ENCODE measurements at places on chromosomes 1 and 21. TPM values are rescaled to one million over a fixed set of nuclear protein-coding genes. Genes with fewer than 3 reads are reported as not detected.

GRCh38 chr1:64624218-64624713, 120.6 kb upstream of the RAVER2 start:
- H3K4me1 ChIP-seq: no peaks in the 10 kb centered on the region
- H3K27me3 ChIP-seq: no peaks in the 10 kb centered on the region
- H3K27ac ChIP-seq: no peak overlapping the region
- no peak overlapping the region for H3K4me3 ChIP-seq
- no peaks in the 10 kb centered on the region for H3K36me3 ChIP-seq

GRCh38 chr1:89667691-89668090, 34.8 kb downstream of the LRRC8C start:
- no peak overlapping the region for H3K4me3 ChIP-seq
- no peaks in the 10 kb centered on the region for H3K36me3 ChIP-seq
- no peaks in the 10 kb centered on the region for H3K27me3 ChIP-seq
- H3K27ac ChIP-seq: no peak overlapping the region
- H3K4me1 ChIP-seq: no peaks in the 10 kb centered on the region
- no peak for DNase-seq

DNA sequence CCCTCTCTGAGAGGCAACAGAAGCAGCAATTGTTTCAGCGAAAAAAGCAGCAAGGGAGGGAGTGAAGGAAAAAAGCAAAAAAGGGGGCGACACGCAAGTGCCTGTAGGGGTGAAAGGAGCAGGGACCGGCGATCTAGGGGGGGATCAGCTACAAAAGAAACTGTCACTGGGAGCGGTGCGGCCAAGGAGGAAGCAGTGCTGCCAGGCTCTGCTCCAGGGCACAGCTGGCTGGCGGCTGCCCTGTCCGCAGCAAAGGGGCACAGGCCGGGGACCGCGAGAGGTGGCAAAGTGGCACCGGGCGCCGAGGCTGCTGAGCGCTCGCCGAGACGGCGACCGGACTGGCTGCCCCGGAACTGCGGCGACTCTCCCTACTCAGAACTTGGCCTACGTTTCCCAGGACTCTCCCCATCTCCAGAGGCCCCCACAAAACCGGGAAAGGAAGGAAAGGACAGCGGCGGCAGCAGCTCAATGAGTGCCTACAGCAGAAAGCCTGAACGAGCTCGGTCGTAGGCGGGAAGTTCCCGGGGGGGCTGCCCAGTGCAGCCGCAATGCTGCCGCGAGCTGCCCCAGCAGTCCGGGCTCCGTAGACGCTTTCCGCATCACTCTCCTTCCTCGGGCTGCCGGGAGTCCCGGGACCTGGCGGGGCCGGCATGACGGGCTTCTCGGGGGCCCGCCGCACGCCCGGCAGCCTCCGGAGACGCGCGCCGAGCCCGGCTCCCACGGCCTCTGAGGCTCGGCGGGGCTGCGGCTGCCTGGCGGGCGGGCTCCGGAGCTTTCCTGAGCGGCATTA, 1.0 kb upstream of the CDKN2C start:
- peak overlapping the region; percentile 79 for H3K4me3 ChIP-seq
- H3K27ac ChIP-seq: peak overlapping the region; percentile 92
- no peaks in the 10 kb centered on the region for H3K27me3 ChIP-seq
- no peaks in the 10 kb centered on the region for H3K4me1 ChIP-seq
- peak; percentile 60 for DNase-seq
- no peaks in the 10 kb centered on the region for H3K36me3 ChIP-seq

- DNase-seq: no peak
- H3K4me3 ChIP-seq: no peak overlapping the region
- no peak overlapping the region for H3K27ac ChIP-seq
- no peaks in the 10 kb centered on the region for H3K27me3 ChIP-seq
Measured at GRCh38 chr1:174786760-174787159, 213.0 kb upstream of the CACYBP start.

- H3K27ac ChIP-seq: no peak overlapping the region
- H3K4me3 ChIP-seq: no peak overlapping the region
- no peak for DNase-seq
Measured at GRCh38 chr1:178376008-178376407, 120.8 kb downstream of the CLEC20A start.

- peaks cover 28% of the 10 kb centered on the region for H3K4me1 ChIP-seq
- peak overlapping the region; percentile 51 for H3K27ac ChIP-seq
- peak; percentile 56 for DNase-seq
- H3K36me3 ChIP-seq: peaks cover 30% of the 10 kb centered on the region
- no peaks in the 10 kb centered on the region for H3K27me3 ChIP-seq
Measured at GRCh38 chr21:38820471-38821239, 14.9 kb downstream of the ETS2 start.

- no peaks in the 10 kb centered on the region for H3K4me1 ChIP-seq
- DNase-seq: no peak
- no peaks in the 10 kb centered on the region for H3K27me3 ChIP-seq
- no peaks in the 10 kb centered on the region for H3K36me3 ChIP-seq
- no peak overlapping the region for H3K4me3 ChIP-seq
Measured at GRCh38 chr1:201917362-201918033, 28.8 kb downstream of the SHISA4 start.

GRCh38 chr1:94798054-94798453, 22.1 kb upstream of the SLC44A3 start:
- H3K4me1 ChIP-seq: peaks cover 5% of the 10 kb centered on the region
- no peaks in the 10 kb centered on the region for H3K27me3 ChIP-seq
- H3K36me3 ChIP-seq: no peaks in the 10 kb centered on the region
- no peak overlapping the region for H3K4me3 ChIP-seq
- DNase-seq: no peak

DNA sequence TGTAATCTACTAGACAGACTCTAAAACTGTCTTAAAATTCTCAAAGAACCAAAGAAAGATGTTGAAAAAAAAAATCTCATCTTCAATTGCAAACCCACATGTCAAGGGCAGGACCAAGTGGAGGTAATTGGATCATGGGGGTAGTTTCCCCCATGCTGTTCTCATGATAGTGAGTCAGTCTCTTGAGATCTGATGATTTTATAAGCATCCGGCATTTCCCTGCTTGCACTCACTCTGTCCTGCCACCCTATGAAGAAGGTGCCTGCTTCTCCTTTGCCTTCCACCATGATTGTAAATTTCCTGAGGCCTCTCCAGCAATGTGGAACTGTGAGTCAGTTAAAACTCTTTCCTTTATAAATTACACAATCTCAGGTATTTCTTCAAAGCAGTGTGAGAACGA, 257.0 kb downstream of the HHIPL2 start:
- no peaks in the 10 kb centered on the region for H3K36me3 ChIP-seq
- H3K4me1 ChIP-seq: no peaks in the 10 kb centered on the region
- no peak overlapping the region for H3K4me3 ChIP-seq

DNA sequence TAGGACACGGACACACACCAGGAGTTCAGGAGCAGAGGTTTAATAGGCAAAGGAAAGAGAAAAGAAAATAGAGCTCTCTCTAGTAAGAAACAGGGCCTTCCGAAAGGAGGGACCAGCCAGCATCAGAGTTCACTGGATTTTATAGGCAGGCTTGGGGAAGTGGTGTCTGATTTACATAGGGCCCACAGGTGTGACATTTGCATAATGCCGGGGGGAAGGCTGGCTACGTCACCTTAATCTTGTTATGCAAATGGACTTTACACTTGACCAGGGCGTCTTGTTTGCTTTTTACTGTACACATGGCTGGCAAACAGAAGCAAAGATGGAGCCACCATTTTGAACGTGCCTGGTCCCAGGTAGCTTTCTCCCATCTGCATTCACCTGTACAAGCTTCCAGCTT, at the start of gene OR14A16:
Gene OR14A16 (minus strand): TSS at position 97 of the 400 bp plus-strand sequence. CDS start 8,390 bp downstream, outside the sequence.
- no peaks in the 10 kb centered on the region for H3K4me1 ChIP-seq
- no peaks in the 10 kb centered on the region for H3K36me3 ChIP-seq
- no peak for DNase-seq
- H3K27ac ChIP-seq: no peak within 1 kb of the TSS

Gene PGLYRP4
- total RNA-seq: not detected

Gene GPR25
- total RNA-seq: 0.19 TPM

Gene OR2T2
- not detected for total RNA-seq

Gene GBP3
- 103 TPM for total RNA-seq

Gene RAD54L
- 27.5 TPM for total RNA-seq

Gene MFN2
- 110 TPM for total RNA-seq
